Ureter (tissue), 1 donor: ENCODE measurements at places on chromosomes 5 and 9.
A peak's percentile ranks its signal among the peaks of the same experiment; 100 is the strongest.

DNA sequence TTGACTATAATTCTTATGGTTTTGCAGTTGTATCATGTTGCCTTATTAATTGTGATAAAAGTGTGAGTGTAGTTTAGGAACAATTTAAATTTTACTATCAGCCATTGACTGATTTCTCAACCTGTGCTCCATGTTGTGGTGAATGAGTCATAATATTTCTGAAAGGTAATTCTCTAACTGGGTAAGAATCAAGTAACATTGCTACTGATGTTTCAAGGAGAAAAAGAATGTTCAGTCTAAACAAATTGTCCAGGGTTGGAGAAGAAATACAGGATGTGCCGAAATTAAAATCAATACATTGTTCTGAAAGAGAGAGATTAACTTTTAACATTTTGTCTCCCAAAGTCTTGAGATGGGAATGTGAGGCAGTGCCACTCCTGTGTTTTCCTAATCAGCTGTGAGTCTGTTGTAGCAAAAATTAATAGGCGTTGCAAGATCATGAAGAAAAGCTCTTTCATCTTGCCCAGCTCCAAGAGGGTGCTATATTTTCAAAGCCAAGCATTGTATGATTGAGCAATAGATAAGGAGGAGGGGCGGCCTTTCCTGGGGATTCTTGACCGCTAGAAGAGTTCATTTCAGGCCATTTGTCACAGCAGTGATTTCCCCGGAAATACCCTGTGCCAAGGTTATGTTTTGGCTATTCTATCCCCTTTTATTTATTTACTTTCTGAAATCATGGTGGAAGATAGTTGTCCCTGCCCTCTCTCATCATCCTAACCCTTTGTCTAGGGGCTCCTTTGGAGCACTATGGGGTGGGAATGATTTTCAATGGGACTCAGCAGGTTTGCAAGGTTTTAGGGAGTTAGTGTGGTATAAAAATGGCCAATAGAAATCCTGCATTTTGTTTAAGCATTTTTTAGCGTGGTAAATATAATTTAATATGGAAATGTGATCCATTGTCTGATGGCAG, 151.6 kb downstream of the FOCAD start:
- no peak for DNase-seq

GRCh38 chr5:61805101-61805500, 473.0 kb downstream of the ZSWIM6 start:
- no peak for DNase-seq

DNA sequence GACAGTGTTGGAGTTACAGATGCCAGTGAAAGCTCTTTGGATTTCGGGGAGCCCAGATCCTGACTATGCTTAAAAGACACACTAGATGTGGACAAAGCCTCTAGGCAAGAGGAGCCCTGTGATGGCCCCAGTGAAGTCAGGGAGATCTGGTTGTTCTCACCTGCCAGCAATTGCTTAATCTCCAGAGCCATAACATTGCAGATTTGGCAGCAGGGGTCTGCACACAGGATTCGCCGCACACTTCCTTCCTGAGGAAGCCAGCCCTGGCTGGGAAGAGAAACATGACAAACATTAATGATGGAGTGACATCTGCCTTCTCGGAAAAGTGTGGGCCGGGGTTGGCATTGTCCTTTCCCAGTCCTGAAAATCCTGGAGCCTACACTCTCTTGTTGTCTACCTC, 65.2 kb upstream of the PHF24 start:
- no peak for DNase-seq

DNA sequence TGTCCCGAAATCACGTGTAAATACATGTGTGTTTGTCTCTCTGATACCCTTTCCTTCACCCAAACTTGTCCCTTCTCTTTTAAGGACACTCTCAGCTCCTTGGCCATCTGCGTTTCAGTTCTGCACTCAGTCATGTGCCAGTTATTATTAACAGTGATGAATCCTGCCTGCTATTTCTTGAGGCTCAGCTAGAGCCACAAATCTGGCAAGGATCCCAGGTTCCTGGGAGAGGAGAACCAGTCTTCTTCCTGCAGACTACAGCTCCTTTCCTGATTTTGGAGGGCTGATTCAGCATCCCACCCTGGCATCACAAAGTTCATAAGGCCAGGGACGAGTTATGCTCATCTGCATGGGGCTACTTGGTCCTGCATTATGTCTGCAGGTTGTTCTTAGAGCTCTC, 5.6 kb downstream of the MAMDC2 start:
- DNase-seq = peak; percentile 76

- DNase-seq = no peak
These were observed 7.5 kb downstream of the UNC5A start for GRCh38 chr5:176817841-176818377.

DNA sequence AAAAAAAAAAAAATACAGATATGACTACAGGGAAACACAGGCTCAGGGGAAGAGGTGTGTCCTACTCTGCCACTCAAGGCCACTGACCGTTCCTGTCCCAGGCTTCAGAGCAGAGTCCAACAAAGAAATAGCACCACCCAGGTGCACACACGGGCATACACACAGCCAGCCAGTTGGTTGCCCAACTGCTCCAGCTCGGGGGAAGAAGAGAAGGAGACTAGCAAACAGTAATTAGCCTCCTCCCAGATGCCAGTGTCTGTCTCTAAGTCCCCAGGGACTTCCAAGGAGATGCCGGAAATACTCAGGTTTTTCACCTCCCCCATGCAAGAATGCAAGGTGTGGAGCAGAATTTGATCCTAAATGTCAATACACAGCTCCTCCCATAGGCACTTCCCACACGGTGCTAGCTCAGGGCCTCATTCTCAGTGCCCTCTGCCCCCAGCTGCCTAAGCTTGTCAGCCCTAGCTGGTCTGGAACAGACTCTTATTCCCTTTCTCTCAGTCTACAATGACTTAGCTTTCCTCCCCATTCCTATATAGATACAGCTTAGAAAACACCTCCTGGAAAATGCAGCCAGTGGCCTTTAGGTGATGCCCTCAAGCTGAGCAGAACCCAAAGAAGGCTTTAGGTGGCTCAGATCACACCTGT, 1.7 kb downstream of the MYORG start:
- no peak for DNase-seq

- DNase-seq = no peak
These were observed 243.0 kb downstream of the ZSWIM6 start for GRCh38 chr5:61575103-61575502.

- no peak for DNase-seq
These were observed 195.1 kb upstream of the CDKN2B start for GRCh38 chr9:22204240-22204639.

GRCh38 chr9:15077946-15078729, 167.9 kb upstream of the FREM1 start:
- DNase-seq = no peak

DNA sequence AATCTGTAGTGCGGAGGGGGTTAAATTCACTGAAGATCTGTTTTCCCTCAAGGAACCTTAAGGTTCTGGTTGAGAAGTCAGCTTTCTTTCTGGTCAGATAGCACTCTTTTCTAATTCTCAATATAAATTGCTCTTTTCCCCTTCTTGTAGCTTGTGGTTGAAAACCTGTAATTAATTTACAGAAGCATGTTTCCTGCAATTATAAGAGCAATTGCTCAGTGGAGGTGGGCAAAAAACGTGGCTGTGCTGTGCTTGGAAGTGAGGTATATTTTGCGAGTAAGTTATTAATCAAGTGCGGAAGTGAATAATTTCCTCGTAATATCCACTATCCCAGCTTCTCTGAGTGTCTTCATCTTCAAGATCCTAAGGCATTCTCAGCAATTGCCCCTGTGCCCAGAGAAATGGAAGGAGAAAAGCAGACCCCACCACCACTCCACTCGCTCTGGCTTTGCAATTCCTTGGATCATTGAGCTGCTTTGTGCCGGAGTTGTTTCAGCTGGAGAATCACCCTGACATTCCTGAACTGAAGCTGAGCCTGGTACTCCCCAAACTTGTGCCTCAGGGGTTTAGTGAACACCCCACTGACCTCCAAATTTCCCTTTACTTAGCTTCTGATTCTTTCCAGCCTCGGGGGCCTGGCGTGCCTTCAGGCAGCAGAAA, 140.6 kb downstream of the LRRC70 start:
- no peak for DNase-seq

DNA sequence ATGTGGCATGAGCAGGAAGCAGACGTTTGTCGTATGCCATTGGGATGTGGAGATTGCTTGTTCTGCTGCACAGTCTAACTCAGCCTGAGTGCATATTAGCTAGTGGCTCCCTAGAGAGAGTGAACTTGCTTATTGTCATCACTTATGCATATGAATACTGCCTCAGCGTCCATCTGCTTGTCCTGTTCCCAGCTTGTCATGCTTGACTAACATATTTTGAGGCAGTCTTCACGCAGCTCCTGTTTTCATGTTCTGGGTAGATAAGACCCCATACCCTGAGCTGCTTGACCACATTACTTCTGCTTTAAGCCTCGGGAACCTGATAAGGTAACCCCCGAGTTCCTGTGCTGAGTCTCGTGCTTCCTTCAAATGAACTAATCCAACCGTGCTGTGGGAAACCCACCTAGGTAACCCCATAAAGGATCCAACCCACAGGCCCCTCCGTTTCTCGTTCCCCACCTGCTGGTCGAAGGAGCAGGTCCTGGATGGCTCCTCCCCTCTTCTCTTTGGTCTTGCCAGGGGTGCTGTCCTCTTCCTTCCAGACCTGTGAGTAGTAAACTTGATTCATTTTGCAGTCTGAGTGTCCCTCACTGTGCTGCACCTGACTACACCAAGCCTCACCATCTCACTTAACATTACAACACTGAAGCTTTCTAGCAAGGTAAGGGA, 25.0 kb downstream of the ANKRD33B start:
- peak; percentile 24 for DNase-seq

GRCh38 chr9:33354651-33355211, 47.6 kb downstream of the AQP7 start:
- DNase-seq = no peak
